Activated T-cell treated with anti-CD3 and anti-CD28 coated beads for 24 hours (primary cell): ENCODE measurements at places on chromosomes 2 and 18.

DNA sequence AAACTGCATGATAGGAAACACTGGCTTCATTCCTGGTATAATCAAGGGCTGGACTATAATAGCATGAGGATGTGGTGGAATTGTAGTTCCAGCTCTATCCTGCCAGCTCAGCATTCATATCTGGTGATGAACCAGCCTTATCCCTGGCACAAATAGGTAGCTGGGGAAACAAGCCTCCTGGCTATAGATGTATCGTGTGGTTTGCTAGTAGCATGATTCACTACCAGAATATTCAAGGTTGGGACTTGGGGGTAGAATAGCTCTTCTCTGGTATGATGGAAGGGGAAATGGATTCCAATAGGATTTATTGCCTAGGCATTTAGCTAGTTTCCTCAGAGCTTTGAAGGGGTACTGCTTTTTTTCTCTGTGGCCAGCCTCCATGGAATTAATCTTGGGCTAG lies 532.8 kb downstream of the FBXO15 start:
- no peak for DNase-seq

- no peak for DNase-seq
Observed at GRCh38 chr2:160417745-160418397, 75.7 kb downstream of the RBMS1 start.

GRCh38 chr2:139492131-139492680 lies 712.0 kb upstream of the NXPH2 start:
- no peak for DNase-seq

- DNase-seq: no peak
Observed at GRCh38 chr18:48030616-48031480, 100.4 kb upstream of the SMAD2 start.

- no peak for DNase-seq
Observed at GRCh38 chr2:14401873-14402272, 230.6 kb upstream of the LRATD1 start.

GRCh38 chr2:173763641-173764040 lies 201.5 kb downstream of the SP3 start:
- no peak for DNase-seq

- no peak for DNase-seq
Observed at GRCh38 chr18:27787547-27787946, 389.4 kb downstream of the CDH2 start.
